SW 1271 (cell line): ENCODE measurements at places on chromosomes 3 and 15.

GRCh38 chr3:141379250-141379966 lies 11.1 kb downstream of the ZBTB38 start:
- DNase-seq = no peak

DNA sequence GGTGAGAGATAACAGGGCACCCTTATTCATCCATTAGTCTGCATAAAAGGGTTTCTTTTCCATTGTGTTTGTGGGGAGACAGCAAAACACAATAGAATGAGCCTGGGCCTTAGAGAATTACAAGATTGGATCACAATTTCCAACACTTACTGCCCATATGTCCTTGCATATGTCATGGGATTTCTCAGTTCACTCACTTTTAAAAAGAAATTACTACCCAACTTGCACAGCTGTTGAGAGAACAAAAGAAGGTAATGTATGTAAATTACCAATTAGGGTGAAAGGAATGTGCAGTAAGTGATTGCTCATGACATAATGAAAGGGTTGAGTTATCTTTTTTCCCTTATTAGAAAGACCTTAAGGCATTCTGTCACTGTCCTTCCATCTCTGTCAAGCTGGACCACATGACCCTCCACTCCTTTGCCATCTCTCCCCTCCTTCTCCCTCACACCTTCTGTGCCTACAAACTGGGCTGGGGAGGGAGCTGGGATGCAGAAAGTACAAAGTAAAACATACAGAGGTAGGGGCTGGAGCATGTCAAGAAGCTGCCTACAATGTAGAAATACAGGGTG lies 244.2 kb downstream of the ZMAT3 start:
- DNase-seq = no peak

DNA sequence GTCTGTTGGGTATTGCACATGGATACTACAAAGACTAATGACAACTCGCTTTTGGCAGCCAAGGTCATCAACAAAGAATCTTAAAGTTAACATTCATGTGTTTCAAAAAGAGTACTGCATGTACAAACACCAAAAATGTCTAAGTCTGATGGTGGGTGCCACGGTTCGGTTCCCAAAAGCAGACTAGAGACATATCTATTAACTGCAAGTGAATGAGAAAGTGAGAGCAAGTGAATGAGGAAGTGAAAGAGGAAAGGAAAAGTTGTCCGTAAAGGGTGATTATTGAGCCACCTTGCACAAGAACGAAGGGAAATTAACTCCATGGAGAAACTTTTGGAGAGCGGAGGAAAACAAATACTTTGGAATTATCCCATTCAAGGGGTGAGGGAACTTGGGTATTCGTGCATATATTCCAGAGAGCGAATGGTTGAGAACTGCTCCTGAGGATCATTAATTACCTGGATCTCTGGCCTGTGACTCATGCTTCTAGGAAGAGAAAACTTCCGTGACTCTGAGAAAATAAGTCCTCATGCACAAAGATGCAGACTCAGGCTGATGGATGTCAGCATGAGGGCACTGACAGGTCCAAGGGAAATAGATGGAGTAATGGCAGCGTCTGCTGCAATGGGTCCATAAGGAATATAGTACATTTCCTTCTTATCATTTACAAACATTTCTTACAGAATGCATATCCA lies 336.5 kb upstream of the TGFBR2 start:
- no peak for DNase-seq

- DNase-seq = no peak
Observed at GRCh38 chr15:39434751-39435238, 146.1 kb upstream of the THBS1 start.

DNA sequence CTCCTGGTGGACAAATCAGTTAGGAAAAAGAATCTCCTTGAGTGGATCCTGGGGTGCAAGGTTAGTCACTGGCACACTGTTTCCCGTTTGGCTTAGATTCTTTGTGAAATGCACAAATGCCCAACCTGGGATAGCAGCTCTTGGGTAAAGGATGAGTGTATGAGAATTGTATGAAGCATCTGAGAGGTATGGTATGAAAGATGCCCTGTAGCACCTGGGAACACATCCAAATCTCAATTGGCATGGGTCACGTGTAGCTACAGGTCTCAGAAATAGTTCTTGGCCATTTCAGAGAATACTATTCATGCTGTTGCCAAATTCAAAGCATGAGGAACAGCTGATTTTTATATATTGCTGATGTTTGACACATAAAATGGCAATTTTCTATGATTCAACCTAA lies 84.3 kb downstream of the KCNH8 start:
- no peak for DNase-seq

DNA sequence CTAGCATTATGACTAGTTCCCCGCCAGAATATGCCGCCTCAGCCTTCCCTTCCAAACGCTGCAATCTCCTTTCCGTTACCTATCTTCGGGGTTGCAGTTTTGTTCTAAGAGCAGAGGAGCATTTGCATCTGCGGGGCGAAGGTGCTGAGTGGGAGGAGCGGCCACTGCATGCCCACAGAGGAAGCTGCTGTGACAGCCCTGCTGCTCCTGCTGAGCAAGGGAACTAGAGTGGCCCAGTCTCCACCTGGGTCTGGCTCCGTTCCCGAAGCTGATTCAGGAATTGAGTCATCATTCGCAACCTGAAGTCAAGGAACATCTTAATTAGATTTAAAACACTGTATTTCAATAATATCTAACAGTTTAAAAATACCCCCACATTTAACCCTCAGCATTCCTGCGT lies 98.2 kb upstream of the TJP1 start:
- no peak for DNase-seq

DNA sequence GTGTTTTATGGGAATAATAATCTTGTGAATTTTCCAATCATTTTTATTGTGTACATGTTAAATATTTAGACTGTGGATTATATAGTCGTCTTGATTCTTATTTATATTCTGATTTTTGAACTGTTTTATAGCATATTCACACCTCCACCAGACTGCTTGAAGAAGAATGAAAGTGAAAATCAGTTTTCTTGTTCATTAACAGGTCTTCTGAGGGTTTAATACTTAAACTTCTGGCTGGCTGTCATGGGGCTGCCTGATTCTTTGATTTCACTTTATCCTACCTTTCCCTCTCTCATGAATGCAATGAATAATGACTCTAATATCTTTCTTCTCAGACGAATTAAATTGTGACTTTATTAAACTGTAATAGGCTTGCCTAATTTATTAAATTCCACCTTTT lies 56.2 kb downstream of the ATP2C1 start:
- no peak for DNase-seq

- DNase-seq = no peak
Observed at GRCh38 chr3:8413337-8413926, 88.2 kb upstream of the LMCD1 start.

DNA sequence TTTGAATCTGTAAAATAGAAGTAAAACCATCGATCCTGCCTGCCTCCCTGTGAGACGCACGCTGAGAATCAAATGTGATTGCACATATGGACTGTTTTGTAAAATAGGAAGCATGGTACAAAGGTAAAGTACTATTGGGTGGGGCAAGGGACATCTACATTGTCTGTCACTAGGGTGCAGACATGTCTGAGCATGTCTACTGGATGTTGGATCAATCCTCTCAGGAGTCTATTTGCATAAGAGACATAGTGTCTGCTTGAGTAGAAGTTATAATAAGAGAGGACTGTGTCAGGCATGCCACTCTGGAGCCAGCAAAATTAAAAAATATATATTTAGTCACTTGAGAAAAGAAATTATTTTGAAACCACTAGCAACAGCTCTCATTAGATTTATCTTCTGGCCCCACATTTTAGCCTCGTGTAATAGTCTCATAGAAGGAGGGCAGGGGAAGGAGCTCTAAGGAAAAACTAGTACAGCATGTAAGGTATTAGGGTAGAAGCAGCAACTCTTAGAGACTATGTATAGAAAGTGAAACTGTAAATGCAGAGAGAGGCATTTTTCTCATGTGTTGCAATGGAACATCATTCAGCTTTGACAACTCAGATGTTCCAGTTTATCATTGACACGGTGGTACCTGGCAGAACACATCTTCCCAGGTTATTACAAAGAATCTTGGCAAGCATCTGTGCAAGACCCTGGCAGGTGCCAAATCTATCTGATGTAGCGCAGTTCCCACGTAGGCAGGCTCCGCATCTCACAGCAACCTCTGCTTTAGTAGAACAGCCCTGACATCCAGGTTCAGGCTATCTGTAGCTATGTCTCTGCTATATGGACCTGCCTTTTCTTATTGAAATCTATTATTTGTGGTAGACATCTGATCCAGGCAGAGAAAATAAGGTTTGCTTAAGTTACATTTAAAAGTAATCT lies 85.2 kb upstream of the CHL1 start:
- DNase-seq = no peak

DNA sequence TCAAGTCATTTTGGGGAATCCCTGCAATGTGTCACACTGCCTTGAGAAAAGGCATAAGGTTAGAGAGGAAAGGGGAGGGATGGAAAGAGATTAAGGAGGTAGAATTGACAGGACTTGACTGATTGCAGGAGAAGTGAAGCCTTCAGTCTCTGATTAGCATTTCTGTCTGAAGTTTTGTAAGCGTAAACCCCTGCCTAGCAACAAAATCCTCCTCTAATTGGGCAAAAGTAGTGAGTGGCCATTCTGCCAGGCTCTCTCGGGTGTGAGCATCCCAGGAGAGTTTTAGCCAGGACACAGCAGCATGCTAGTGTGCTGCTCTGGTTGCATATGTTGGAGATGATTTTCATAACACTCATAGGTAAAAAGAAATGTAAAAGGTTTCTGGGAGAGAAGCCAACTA lies 117.0 kb upstream of the MRPL3 start:
- DNase-seq = no peak

DNA sequence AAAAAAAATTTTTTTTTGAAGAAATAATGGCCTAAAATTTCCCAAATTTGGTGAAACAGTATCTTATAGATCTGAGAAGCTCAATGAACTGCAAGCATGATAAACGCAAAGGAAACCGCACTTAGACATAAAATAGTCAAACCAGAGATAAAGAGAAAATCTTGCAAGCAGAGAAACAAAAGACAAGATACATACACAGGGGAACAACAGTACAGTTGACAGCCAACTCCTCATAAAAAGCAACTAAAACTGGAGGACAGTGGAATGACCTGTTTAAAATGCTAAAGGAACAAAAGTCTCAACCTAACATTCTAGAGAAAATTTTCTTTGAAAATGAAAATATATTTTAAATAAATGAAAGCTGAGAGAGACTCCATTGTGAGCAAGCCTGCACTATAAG lies 107.5 kb downstream of the RASA2 start:
- DNase-seq = no peak

DNA sequence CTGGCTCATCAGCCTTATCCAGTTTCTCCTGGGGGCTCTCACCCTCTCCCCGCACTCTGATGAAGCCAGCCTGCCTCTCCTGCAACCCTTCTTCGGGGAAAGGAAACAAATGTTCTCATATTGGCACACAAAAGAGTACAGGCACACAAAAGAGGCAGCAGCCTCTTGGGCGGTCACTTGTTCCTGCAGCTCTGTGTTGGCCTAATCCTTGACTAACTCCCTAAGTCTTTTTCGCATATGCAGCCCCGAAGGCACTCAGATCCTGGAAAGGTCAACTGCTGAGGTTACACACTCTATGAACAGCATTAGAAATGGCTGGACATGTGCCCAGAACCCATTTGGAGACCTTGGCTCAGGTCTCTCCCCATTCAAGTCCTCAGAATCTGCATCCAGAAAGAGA lies 7.4 kb upstream of the CAMP start:
- DNase-seq = no peak

DNA sequence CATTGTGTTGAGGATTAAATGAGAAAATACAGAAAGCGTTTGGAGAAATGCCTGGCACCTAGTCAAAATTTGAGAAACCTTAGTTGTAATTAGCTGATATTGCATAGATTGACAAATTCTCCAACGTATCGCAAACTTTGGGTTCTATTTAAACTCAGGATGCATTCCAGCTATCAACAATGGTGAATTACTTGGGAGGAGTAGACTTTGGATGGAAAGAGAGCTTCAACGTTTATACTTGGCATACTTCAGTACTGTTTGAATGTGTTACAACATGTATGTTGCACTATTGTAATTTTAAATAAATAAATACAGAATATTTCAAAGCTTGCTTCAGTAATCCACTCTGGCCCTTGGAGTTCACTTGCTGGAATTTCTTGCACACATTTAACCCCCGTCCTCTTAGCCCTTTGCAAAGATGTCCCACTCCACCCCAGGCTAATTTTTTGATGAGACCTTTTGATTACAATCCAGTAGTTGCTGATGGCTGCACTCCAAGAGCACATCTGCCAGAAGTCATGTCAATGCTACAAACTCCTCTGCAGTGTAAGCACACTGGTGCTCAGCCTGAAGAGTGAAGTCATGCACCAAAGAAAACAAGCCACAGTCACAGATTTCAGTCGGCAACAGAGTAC lies 4.7 kb upstream of the DIS3L start:
- DNase-seq = no peak

DNA sequence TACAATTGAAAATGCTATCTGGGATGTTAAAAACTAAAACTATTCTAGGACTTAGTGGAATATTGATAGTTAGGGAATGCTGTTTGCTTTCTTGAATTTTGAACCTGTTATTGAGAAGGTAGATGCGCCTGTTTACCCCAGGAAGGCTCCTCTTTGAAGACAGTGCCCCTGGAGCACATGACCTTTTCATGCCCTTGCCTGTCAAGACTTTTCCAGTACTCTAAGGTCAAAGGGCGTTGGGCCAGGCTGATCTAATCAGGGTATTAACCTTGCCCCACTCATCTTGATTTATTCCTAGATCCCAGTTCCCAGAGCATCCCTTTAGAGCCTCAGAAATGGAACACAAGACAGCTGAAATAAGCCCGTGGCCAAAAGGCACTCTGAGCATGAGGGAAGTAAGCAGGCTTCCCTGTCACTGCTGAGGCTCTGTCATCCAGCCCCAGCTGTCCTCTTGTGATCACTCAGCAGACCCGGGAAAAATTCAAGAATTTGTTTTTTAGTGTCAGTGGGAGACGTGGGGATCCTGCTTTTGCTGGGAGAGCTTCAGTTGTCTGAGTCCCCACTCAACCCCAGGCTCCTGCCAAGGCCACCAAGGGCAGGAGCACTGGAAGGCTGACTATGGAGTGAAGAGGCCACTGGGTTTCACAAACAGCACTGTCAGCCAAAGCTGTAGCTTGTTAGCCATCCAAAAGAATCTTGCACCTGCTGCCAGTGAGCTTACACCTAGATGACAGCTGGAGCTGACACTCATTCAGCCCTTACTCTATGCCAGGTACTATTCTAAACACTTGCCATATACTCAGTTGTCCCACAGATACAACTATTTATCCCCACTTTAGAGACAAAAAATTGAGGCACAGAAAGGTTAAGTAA lies 169.0 kb downstream of the PGPEP1L start:
- no peak for DNase-seq

DNA sequence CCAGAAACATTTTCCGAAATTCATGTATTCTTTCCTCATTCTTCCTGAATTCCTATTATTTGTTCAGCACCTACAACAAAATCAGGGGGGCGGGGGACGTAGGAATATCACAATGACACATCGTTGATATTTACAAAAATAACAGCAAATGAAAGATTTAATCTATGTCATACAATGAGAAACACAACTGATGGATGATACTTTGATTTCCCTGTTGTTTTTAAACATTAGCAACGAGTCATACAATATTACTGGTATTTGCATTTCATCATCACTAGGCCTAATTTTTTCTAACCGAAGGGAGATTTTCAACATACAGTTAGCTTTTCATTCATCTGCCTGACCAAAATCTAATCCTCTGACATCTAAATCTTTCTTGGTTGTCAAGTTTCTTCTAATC lies 45.3 kb upstream of the INO80 start:
- DNase-seq = no peak

GRCh38 chr3:10974746-10975375 lies 17.7 kb upstream of the SLC6A1 start:
- no peak for DNase-seq

GRCh38 chr15:40108061-40108854 lies 421 bp downstream of the BMF start:
- DNase-seq = no peak

- DNase-seq = no peak
Observed at GRCh38 chr3:13519006-13519791, 29.7 kb upstream of the FBLN2 start.
